ENCODE measurements at places on chromosomes 12 and 14.

DNA sequence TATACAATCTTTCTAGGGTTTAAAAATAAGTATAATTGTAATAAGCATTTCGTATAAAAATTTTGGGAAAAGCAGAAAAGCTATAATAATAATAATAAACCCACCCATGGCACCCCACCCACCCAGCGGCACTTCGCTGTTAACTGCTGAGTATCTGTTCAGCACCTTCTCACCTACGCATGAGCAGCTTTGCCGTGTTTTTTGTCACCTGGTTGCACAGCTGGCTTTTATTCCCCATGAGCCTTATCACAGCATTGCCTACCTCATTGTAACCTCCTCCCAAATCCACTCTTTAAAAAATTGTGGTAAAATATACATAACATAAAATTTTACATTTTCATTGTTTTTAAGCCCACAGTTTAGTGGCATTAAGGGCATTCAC, 34.7 kb downstream of the CYP46A1 start:
- no peak for DNase-seq

- DNase-seq: no peak
Observed at GRCh38 chr14:98290596-98290995, 981.4 kb downstream of the BCL11B start.

GRCh38 chr14:65824285-65824977, 411.9 kb downstream of the FUT8 start:
- no peak for DNase-seq

DNA sequence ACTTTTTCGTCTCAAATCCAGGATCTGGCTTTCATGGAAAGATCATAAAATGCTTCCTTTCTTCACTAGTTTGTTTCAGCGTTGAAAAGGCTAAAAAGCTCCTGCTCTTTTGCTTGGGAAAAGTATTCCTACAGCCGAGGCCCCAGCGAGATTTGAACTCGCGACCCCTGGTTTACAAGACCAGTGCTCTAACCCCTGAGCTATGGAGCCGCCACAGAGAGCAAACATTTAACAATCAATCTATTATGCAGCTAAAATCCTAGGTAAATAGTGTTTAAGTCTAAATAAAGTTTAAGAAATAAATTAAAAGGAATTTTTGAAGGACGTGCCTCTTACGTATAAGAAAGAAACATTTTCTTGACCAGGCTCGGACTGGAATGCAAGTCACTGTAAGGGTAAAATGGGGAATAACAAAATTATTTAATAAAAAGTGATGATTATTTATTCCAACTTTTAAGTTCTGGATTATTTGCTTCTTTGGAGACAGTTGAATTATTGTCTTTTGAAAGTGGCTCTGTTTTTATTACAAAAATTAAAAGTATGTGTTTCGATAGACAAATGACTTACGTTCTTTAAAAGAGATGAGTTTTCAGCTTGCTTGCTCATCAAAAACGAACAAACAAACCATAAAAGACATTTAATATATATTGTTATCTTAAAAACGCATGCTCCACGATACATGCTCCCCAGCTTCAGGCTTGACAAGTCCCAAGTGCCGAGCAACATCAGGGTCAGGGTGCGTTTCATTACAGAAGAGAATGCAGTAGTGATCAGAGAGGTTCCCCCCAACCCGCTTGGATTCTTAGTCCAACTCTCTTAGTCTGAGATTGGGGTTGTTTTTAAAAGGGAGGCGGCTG, 10.2 kb downstream of the OR6S1 start:
- DNase-seq: peak; percentile 86

DNA sequence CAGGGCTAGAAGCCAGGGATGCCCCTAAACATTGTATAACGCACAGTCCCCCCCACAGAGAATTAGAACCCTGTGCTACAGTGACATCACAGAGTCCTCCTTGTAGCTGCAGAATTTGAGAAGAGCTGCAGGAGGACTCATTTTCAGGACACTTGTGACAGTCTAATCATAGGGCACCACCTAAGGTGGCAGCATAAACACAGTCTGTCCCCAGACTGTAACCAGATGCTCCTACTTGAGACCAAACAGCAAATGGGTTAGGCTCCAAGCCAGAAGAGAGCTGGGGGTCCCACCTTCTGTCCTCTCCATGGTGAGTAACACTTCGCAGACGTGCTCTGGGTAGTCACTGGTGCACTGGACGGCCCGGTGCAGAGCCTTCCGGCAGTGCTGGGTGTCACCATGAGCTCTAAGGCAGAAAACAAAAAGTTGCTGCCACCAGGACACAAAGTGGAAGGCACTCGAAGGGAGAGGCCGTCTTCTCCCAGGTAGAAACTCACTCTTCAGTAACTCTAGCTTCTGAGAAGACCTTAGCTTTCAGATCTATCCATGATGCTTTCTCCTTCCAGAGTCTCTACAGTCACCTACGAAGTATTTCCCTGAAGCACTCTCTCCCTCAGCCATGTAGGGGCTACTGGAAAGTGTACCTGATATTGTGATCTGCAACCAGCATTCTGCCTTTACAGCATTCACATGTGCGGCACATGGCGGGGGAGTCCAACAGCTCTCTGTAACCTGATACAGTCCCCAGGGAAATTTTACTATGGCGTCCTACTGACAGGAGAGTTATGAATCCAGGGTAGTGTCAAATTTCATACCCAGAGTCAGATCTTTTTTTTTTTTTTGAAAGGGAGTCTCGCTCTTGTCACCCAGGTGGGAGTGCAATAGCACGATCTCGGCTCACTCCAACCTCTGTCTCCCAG, 17.1 kb downstream of the FICD start:
- no peak for DNase-seq

DNA sequence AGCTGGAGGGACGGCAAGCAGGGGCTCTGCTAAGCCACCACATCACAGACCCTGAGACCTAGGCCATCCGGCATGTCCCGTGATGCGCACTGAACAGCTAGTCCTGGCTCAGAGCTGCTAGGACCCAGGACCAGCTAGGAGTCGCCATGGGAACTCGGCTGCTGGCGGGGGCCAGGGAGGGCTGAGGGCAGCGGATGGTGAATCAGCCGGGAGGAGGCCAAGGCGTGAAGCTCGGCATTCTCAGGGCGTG, 5.1 kb downstream of the AHNAK2 start:
- DNase-seq: no peak

- peak; percentile 75 for DNase-seq
Observed at GRCh38 chr12:121786440-121786825, 7.1 kb downstream of the RHOF start.

DNA sequence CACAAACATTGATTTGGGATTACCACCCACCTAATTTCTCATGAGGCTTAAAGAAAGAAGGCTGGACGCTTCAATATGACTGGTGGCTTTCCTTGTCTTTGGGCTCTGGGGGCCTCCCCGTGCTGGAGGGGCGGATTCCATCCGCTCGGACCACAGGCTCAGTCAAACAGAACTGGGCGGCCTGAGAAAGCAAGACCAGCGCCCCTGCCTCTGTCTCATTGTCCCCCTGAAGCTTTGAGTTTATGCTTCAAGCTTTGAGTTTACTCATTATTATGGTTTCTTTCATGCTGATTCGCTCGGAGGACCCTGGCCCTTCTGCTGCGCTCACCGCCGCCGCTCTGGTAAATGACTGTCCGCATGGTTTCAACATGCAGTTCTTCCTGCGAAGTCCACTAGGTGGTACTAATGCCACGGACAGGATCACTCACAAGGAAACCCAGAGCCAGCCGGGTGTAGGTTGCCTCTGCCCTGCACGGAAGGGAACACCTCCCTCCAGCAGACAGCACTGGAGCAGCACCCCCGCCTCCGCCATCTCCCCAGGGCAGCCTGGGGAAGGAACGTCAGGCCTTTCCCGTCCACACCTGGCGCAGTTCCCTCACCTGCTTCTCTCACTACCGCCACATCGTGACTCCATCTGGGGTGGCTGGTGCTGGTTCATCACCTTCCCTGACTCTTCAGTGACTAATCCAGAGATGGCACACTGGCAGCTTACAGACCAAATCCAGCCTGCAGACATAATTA, 13.2 kb upstream of the TIGAR start:
- no peak for DNase-seq

DNA sequence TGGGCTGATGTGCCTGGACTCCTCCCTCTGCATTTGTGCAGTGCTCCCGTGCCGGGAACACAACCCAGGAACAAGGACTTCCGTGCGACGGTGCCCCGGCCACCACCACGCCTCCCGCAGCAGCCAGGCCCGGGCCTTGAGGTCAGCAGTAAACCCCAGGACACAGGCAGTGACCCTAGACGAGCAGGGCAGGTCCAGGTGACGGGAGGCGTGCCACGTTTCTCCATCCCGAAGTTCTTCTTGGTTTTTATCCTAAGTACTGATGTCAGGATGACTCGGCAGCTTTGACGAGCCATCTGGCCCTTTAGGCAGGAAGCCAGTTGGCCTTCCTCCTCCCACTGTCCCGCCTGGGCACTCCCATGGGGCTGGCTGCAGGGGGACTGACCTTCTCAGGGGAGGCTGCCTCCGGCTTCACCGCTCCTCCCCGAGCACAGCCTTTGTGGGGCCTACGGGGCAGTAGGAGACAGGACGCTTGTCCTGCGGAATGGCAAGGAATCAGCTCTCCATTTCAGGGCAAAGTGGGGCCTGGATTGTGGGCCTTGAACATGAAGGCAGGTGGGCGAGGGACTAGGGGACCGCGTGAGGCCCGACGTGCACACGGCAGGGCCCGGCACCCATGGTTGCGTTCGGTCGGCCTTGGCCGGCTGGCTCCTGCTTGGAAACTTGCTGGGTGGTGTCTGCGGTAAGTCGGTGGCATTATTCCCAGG, 94.1 kb downstream of the FBXL14 start:
- no peak for DNase-seq

- no peak for DNase-seq
Observed at GRCh38 chr14:28975084-28975483, 208.5 kb downstream of the FOXG1 start.

- no peak for DNase-seq
Observed at GRCh38 chr12:111010061-111010460, 89.7 kb upstream of the MYL2 start.

GRCh38 chr12:47122602-47123001, 42.8 kb upstream of the AMIGO2 start:
- no peak for DNase-seq

DNA sequence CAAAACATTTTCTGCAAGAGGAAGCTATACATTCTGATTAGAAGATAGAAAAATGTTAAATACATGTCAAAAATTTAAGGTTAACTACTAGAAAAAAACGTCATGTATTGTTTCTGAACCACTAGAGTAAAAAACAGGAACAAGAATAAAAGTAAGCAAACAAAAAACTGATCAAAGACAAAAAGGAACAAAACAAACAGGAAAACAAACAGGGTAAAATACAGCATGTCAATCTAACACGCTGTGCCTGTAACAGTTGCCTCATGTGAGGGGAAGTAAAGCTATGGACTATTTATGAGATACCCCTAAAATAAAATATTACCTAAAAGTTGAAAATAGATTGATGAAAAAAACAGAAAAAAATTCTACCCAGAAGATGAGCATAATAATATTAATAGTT, 43.9 kb downstream of the EGLN3 start:
- no peak for DNase-seq

DNA sequence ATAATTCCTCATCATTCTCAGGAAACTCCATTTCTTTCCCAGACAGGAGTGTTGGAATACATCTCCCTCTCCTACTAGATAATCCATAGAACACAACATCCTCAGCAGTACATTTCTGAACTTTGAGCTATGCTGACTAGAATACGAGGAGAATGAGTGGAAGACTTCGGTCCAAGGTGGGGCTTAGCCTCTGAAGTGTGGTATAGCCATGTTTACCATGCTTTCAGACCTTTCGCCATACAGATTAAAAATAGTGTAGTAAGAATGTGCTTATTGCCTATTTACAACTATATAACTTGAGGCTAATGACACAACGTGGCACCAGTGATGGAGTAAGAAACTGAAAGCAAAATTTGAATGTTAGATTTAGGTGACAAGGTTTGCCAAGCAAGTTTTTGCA, 184.5 kb upstream of the KRR1 start:
- DNase-seq: no peak

DNA sequence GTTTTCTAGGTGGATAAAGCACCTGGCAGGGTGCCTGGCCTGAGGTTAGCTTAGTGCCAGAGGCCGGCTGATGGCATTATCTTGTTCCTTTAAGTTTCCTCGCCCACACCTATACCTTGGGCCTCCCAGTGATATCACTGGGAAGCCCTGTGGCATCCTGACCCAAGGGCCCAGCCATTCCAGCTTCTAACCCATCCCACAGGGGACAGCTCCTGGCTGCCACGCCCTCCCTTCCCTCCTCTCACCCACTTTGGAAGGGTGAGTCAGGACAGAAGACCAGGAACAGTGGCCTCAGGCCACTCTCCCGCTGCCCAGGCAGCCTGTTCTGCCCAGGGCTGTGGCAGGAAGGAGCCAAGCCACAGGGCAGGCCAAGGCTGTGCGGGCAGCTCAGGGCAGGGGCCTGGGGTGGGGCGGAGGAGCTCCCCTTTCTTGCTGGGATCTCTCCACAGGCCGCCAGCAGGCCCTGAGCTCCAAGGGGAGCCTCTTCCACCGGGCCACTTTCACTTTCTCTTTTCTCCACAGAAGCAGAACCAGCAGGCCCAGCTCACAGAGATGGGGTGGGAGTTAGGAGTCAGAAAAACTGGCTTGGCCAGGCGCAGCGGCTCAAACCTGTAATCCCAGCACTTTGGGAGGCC, 75.1 kb downstream of the IRF2BPL start:
- no peak for DNase-seq

Measured in activated CD8-positive, alpha-beta memory T cell treated with anti-CD3 and anti-CD28 coated beads, Interleukin-2, amount 50 U/mL, for 48 hours (primary cell).